ENCODE measurements at places on chromosomes 7 and 10.

DNA sequence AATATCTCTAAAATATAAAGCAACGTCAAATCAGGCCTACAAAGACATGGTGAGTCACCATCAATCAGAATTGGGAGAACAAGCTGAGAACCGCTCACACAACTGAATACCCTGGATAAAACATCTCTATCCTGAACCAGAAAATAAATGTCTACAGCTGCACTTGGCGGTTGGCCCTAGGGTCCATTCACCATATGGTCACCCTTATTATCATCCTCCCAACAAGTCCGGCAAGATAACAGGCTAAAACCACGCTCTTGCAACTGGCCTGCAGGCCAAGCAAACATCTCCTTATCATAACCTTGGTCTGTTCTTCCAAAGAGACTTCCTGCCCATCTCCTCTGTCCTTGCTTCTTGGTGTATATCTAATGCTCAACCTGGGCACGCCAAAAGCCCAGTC is 310.7 kb downstream of the CALN1 start:
- DNase-seq, result no peak

GRCh38 chr10:4526311-4526731 is 299.7 kb upstream of the AKR1E2 start:
- no peak for DNase-seq

DNA sequence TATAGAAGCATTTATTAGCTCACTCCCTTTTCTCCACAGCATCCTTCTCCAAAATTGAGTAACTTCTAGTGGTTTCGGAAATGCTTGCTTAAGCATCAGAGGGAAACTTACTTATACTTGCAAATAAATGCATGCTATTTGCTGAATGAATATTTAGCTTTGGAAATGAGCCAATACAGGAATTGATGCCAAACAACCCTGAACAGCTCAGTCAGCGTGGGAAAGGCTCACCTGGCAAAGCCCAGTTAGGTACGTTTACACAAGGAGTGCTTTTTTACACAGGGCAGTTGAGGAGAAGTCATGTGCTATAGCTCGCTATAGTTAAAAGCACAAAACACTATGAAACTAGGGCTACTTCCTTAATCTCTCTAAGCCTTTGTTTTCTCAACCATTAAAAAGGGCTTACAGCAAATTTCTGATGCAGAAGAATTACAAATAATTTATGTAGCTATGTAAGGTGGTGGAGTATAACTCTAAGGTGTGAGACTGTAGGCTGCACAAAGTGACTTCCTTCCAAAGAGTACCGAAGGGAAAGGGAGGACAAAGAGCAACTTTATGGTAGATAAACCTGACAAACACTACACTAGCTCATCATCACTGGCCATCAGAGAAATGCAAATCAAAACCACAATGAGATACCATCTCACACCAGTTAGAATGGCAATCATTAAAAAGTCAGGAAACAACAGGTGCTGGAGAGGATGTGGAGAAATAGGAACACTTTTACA is 498.2 kb downstream of the PHTF2 start:
- no peak for DNase-seq

DNA sequence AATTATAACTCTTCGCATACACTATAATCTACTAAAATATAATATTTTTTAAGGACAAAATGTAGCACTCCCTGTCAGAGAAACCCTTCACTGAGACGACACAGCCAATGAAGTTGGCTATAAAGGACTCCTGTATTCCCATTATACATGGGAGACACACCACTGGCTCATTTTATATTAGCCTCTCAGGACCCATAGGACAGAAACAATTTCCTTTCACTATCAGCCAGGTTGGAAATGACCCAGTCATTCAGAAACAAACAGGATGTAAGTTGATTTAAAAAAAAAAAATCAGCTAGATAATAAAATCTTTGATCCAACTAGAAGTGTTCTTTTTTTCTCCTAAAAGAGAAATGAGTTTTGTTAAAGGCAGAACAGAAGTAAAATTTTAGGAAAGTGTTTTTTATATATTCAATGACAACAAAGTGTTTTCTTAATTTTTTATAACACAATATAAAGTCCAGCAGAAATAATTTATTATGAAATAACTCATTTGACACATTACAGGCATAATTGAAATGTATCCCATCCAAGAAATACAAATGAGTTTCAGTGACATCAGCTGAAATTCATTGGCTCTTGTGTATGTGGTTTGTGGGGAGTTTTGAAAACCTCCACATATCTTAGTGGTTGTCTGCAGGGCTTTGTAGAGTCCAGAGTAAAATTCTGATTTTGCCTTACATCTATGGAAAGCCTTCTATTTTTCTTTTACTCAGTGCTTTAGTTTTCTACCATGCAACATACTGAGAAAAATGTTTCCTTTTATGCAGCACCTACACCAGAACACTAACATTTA is 64.1 kb downstream of the CTTNBP2 start:
- DNase-seq, result no peak

DNA sequence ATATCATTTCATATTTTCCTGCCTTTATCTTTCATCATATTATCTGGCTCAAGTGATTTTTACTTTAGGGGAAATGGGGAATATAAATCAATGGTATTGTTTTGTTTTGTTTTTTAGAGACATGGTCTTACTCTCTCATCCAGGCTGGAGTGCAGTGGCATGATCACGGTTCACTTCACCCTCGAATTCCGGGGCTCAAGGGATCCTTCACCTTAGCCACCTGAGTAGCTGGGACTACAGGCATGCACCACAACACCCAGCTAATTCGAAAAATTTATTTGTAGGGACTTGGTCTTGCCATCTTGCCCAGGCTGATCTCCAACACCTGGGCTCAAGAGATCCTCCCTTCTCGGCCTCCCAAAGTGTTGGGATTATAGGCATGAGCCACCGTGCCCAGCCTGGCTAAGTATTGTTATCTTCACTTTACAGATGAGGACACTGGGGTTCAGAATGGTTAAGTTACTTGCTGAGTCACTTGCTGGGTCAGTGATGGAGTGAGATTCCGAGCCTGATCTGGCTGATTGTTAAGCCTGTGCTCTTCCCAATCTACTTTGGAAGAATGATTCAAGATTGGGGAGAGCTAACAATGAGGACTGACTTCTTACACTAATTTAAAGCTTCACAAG is 3.7 kb upstream of the SLC16A9 start:
- no peak for DNase-seq

GRCh38 chr10:13913897-13914296 is 327.1 kb downstream of the PRPF18 start:
- no peak for DNase-seq

DNA sequence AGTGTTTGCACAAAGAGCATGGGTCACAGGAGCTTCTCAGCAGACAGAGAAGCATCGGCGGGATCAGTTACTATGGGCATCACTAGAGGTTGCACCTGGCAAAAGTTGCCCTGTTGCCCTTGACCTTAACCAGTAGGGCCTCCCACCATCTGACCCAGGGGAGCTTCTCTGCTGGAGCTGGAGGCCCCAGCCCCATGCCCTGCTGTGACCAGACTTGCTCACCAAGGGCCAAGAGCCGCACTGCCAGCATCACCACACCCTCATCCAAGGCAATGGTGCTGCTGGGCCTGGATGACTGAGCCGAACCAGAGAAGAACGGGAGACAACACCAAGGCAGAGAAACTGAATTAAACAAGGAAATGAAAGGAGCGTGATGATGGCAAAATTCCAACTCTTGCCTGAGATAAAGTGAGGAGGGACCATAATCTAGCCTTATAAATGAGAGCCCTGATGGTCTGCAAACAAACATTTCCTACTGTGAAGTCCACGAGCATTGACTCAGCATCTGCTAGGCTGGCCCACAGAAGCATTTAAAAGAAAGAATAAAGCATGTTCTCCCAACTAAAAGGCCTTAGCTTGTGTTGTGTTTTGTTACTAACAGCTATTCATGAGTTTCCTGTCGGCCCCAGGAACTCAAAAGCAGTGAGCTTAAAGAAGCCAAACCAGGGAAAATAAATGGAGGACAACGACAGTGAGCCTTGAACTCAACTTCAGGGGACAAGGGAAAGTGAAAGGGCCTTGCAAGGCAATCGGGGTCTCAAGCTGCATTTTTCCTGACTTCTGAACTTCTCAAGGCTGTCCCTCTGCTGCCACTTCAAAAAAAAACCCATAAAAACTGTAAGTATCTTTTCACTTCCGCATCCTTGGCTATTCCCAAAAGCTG is 60.4 kb downstream of the AFAP1L2 start:
- DNase-seq, result no peak

GRCh38 chr10:15092855-15093408 is 4.2 kb upstream of the RPP38 start:
- no peak for DNase-seq

DNA sequence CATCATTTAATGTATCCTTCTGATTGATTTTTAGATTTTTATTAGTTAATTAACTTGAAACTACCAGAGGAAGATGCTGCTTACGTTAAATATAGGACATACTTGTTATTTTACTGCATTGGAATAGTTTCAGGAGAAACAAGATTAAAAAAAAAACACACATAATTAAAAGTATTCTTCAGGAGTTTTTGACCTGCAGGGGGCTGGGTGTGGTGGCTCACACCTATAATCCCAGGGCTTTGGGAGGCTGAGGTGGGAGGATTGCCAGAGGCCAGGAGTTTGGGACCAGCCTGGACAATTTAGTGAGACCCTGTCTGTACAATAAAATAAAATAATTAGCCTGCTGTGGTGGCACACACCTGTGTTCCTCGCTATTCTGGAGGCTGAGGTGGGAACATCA is 10.7 kb downstream of the CBLL1 start:
- DNase-seq, result no peak

DNA sequence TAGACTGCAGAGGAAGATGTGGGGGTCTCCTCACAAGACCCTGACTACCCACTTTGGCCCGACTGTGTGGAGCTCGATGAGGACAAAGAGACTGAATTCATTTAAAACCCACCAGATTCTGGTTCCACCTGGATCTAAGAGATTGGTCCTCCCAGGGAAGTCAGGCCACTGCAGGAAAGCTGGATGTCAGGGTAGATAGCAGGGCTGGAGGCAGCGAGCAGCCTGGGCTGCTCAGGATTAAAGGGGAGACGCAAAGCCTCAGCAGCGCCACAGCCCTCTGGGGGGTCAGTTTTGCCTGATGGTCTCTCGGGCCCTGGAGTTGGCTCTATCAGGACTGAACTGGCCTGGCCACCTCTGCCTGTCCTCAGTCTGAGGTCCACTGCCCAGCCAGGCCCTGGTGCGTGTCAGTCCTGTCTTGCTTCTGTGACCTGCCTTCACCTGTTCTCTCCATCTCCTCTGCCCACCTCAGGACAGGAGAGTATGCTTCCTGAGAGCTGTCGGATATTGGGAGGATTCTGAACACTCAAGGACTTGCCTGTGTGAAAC is 12.2 kb upstream of the KLRG2 start:
- no peak for DNase-seq

DNA sequence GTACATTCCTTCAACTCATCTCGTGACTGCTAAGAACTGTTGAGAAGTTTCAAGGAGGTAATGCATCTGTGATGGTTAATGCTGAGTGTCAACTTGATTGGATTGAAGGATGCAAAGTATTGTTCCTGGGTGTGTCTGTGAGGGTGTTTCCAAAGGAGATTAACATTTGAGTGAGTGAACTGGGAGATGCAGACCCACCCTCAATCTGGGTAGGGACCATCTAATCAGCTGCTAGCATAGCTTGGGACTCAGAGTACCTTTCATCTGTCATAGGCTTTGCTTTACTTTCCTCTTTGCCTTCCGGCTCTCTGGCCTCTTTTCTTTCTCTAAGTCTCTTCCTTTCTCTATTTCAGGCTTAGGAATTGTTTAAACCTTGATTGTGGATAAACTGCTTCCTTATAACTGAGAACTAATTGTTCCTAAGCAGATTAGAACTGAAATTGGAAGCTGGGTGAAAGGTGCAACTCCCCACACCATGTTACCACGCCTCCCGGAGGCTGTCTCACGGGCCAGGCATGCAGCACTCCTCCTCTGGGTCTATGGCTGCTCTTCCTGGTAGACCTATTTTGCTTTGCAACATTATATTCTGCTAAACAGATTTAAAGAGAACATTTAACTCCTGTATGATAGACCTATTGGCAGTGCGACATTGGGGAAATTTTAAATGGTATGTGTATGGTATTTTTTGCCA is 298.2 kb downstream of the CCSER2 start:
- DNase-seq, result no peak

DNA sequence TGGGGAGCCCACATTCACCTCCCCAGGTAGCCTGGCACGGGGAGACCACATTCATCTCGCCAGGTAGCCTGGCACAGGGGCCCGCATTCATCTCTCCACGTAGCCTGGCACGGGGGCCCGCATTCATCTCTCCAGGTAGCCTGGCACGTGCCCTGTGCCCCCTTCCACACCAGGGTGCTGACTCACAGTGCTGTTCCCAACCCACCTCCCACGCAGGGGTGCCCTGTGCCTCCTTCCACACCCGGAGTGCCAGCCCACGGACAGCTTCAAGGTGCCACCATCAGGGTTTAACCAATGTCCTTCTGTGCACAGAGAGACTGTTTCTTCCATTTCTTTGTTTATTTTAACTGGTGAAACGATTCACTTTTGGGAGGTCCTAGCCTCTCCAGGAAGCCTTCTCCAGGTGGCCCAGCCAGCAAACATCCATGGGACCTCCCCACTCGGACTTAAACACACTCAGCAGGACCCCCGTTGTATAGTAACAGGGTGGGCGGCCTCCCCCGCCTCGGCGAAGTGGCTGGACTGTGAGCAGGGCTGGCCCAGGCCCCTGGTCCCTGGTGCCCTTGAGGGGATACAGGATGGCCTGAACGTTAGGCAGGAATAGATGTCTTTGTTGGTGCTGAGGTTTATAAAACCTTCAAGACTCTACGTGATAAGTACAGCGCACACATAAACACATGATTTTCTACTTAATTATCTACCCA is 41.1 kb upstream of the FOXL3 start:
- no peak for DNase-seq

DNA sequence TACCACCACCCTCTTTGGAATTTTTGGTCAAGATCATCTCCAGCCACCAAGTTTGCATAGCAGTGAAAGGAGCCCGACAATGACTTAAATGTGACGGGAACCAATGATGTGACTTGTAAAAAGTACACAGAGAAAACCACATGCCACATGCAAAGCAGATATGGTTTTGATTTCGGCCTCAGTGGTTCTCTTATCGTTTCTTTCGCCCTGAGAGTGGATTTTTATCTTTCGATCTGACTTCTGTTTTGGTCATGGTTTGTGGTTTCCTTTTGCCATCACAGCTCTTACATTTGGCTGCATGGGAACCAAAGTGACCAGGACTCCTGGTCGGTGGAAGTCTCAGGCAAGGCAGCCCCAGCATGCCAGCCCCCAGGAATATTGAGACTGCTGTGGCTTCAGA is 31.5 kb downstream of the TCF7L2 start:
- DNase-seq, result no peak

GRCh38 chr7:16579216-16579615 is 52.6 kb downstream of the LRRC72 start:
- DNase-seq, result no peak

Data from stimulated activated CD4-positive, alpha-beta T cell treated with anti-CD3 and anti-CD28 coated beads, Interleukin-4, amount 100 ng/mL, for 4 hours (primary cell).